ENCODE measurements at places on chromosomes 5 and 9.

GRCh38 chr5:83199126-83199525, 121.8 kb downstream of the XRCC4 start:
- H3K4me1 ChIP-seq = no peaks in the 10 kb centered on the region
- no peak for DNase-seq
- no peaks in the 10 kb centered on the region for H3K36me3 ChIP-seq
- no peak overlapping the region for H3K4me3 ChIP-seq
- H3K27ac ChIP-seq = no peak overlapping the region

DNA sequence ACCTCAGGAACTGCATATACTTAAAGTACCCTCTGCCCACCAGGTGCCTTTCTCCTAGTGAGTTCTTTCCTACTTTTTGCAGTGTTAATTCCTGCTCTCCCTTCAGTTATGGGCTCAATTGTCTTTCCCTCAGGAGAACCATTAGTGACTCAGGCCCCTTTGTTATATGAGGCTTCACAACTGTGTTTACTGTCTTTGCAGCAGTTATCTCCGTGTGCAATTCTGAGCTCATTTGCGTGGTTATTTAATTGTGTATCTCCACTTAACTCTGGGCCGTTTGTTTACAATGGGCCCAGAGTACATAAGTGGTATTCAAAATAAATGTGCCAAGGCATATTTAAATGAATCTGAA, 9.6 kb downstream of the FBXO38 start:
- no peak overlapping the region for H3K4me3 ChIP-seq
- H3K27me3 ChIP-seq = no peaks in the 10 kb centered on the region
- DNase-seq = peak; percentile 70
- H3K4me1 ChIP-seq = no peaks in the 10 kb centered on the region

DNA sequence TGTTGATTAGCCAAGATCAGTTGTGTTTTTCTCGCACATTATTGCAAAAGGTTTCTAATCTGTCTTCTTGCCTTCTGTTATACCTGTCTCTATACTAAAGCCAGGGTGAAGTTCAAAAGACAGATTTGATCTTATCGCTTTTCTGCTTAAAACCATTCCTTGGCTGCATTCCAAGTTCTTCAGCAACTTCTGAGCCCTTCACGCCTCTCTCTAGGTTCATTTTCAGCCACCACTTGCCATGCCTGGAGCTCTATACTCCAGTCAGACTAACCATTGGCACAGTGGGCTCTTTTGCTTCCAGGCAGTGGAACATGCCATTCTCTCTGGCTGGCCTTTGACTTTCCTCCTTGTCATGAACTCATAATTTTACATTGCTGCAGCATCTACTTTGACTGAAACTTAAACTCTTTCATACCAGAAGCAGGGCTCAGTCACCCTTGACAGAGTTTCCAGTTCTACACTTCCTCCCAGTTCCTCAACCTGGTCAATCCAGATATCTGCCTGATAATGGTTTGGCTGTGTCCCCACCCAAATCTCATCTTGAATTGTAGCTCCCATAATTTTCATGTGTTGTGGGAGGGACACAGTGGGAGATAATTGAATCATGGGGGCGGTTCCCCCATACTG, 114.4 kb downstream of the SLC12A2 start:
- H3K4me3 ChIP-seq = no peak overlapping the region
- H3K4me1 ChIP-seq = no peaks in the 10 kb centered on the region
- H3K27me3 ChIP-seq = no peaks in the 10 kb centered on the region
- H3K27ac ChIP-seq = no peak overlapping the region

DNA sequence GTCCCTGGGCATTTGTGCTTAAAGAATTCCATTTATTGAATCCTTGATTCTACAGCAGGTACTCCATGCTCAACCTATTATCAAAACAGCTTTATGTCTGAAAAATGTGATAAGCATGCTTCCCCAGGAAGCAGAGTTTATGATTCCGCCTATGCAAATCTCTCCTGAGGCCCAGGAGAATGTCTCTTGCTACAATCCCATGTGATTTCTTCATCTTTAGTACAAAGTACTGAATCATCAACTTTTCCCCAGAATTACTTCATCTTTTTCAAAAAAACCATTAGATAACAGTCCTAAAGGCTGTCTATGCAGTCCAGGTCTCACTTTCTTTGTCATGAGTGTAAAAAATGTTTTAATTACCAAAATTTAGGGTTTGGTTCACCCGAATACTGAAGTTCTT, 130.2 kb upstream of the ADAMTSL1 start:
- H3K36me3 ChIP-seq = no peaks in the 10 kb centered on the region
- no peaks in the 10 kb centered on the region for H3K4me1 ChIP-seq
- H3K27ac ChIP-seq = no peak overlapping the region
- no peaks in the 10 kb centered on the region for H3K27me3 ChIP-seq
- H3K4me3 ChIP-seq = no peak overlapping the region
- DNase-seq = no peak

DNA sequence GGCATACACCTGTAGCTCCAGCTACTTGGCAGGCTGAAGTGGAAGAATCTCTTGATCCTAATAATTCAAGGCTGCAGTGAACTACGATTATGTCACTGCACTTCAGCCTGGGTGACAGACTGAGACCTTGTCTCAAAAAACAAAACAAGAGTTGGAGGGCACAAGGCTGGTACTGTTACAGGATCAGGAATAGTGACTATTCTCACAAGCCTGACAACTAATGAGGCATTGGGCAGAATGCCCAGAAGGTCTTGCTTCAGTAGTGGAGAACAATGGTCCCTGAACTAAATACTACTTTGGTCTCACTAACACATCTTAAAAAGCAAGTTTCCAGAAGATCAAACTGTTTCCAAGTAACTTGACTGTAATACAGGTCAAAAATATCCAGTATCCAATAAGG, 182.9 kb upstream of the RFX3 start:
- DNase-seq = no peak
- no peaks in the 10 kb centered on the region for H3K36me3 ChIP-seq
- no peak overlapping the region for H3K4me3 ChIP-seq
- H3K27ac ChIP-seq = no peak overlapping the region
- H3K4me1 ChIP-seq = no peaks in the 10 kb centered on the region

All from mesendoderm (in vitro differentiated cells).